ENCODE measurements at places on chromosomes 16 and 17.

DNA sequence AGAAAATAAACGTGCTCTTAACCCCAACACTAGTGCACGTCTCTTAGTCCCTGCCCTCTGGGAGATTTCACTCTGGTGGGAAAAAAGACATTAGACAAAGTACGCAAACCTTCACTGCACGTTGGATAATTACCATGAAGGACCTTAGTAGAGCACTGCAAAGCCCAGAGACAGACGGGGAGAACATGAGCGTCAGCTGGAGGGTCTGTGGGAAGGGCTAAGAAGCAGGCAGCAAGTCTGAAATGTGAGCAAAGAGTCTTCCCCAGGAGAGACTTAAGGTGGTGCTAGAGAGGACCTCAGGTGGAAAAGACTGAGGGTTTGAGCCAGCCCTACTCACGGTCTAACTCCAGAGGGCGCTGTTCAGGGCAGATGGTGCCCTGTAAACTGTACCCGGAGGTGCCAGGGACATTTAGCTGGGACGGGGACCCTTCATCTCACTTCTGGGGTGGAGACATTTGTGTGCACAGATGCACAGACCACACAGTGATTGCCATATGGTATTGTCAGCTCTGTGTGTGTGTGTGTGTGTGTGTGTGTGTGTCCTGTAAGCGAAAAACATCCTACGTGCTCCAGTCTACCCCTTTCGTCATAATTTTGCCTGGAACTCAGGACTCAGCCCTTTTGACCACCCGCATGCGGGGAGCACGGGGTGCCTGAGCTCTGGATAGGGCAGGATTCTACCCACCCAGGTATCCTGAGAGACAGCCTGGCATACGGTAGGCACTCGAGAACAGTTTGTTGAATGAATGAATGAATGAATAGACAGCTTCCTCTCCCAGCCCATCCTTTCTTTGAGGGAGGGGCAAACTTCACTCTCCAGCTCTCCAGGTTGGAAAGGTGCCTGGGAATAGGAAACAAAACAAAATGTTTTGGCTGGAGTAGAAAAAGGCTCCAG, 10.1 kb upstream of the STAC2 start:
- DNase-seq = peak; percentile 56

- peak; percentile 56 for DNase-seq
These were observed 818 bp upstream of the NRN1L start for GRCh38 chr16:67883872-67884261.

- DNase-seq = no peak
These were observed 8.7 kb upstream of the CDC27 start for GRCh38 chr17:47197821-47198220.

DNA sequence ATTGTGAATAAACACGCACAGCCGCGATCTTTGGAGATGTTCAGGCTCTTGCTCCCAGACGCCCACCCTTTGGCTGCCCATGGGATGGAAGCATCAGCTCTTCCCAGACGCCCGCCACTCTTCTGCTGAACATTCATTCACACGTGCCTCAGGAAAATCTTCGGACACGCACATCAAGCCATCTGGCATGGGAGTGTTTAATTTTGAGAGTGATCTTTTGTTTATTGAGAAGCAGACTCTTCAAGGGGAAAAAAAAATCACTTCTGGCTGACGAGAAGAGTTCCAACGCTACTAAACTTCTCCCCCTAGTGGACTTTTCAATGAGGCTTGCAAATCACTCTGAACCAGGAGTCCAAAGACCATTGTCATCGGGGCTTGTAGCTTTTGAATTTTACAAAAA, 62.0 kb upstream of the NUDT7 start:
- DNase-seq = no peak

DNA sequence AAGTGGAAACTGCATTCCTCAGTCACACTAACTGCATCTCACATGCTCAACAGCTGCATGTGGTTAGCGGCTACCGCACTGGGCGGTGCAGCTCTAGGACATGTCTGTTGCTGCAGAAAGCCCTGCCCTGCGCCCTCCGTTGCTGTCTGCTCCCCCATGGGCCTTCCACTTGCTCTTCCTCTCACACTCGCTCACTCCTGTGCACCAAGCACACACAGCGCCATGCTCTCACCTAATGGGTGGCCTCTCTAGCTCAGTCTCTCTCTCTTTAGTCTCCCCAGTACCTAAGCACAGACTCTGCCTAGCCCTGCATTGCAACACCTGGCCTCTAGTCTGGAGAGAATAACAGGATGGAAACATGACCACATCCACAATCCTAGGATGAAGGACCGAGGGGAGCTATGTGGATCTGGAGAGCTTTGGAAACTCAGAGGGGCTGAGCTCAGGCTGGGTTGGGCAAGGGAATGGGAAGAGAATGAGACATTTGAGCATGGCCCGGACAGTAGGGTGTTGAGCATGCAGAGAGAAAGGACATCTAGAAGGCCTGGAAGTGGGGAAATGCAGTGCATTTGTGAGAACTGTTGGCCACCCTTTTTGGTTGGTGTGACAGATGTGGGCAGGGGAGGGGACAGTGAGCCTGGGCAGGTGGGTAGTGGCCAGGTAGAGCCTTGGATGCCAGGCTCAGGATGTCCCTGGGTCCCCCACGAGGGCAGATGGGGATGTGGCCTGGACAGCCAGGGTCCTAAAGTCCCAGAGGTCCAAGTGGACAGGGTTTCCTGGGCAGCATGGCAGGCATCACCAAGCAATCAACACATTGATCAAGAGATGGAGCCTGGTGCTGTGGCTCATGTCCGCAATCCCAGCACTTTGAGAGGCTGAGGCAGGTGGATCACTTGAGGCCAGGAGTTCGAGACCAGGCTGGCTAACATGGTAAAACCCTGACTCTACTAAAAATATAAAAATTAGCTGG, 16.1 kb downstream of the SGCA start:
- DNase-seq = no peak

DNA sequence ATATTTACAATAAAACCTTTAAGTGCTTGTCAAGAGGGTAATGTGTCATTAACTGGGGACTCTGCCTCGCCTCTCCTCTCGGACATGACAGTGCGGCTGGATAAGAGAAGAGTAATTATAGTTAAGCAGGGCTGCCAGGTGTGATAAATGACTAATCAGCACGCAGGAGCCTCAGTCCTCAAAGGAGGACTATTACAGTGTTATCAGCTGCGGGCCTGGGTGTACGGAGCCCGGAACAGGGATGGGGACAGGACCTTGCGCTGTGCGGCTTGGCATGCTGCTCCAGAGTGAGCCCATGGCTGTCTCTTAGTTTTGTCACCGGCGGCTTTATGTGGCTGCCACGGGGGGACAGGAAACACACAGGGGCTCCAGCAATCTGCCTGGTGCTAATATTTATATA, 607.2 kb downstream of the MAF start:
- no peak for DNase-seq

DNA sequence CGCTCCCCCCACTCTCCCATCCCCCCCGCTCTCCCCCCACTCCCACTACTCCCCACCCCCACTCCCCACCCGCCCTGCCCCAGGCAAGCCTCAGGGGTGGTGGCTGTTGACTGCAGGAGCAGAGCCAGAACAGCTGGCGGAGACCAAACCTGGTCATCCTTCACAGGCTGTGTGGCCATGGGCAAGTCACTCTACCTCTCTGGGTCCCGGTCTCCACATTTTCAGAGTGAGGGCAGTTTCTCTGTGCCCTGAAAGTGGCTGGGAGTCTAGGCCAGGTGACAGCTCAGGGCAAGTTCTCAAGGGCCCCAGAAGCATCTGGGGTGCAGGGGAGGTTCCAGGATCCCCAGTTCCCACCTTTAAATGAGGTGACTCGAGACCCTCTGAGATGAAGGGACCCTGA, 15.1 kb upstream of the BAHCC1 start:
- no peak for DNase-seq

- no peak for DNase-seq
These were observed 117.3 kb upstream of the RCVRN start for GRCh38 chr17:10022416-10022815.

GRCh38 chr17:7969433-7969832, 33.0 kb upstream of the GUCY2D start:
- no peak for DNase-seq

- DNase-seq = no peak
These were observed 265.5 kb downstream of the PARN start for GRCh38 chr16:14364386-14365199.

DNA sequence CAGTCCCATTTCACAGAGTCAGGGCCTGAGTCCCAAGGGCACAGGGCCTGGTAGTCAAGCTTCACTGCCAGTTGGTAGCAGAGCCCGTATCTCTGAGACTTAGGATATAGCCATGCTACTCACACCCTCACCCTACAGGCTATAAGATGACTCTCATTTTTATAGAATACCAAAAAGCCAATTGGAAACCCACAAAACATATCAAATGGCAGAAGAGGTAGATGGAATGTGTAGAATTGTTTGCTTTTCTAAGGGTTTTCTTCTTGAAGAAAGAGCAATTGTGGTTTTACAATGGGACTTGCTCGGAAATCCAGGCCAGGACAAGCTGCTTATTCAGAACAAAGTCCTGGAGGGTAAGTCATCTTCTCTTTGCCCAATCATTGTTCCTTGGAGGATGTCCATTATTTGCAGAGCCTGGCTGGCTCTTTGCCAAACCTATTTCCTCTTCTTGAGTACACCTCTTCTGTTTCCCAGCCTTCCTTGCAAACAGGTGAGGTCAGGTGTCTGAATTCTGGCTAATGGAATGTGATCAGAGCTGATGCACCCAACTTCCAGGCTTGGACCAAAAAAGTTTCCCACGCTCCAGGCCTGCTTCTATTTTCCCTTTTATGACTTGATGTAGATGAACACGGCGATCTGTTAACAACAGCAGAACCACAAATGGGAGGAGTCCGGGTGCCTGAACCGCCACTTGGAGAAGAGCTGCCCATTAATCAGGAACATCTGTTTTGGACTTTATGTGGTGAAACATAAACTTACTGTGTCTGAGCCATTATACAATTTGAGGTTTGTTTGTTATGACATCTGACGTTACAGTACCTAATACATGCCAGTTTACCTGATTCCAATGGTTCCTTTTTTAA, 16.9 kb upstream of the CCL22 start:
- DNase-seq = no peak

DNA sequence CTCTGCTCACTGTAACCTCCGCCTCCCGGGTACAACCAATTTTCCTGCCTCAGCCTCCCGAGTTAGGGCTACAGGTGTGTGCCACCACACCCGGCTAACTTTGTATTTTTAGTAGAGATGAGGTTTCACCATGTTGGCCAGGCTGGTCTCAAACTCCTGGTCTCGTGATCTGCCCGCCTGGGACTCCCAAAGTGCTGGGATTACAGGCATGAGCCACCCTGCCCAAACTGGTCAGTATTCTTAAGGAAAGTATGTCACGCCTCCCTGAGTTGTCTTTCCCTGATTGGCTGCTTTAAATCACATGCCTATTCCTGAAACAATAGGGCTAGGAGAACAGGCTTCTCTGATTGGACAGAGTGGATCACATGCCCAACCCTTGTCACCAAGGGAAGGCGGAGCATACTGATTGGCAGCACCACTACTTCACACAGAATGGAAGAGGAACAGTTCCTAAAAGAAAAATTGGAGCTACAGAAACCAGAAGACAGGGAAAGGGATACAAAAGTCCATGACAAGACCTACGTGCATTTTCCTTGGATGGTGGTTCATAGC, 17.6 kb upstream of the CYB5B start:
- DNase-seq = no peak

GRCh38 chr17:20280851-20281250, 186.5 kb downstream of the LGALS9B start:
- DNase-seq = no peak

DNA sequence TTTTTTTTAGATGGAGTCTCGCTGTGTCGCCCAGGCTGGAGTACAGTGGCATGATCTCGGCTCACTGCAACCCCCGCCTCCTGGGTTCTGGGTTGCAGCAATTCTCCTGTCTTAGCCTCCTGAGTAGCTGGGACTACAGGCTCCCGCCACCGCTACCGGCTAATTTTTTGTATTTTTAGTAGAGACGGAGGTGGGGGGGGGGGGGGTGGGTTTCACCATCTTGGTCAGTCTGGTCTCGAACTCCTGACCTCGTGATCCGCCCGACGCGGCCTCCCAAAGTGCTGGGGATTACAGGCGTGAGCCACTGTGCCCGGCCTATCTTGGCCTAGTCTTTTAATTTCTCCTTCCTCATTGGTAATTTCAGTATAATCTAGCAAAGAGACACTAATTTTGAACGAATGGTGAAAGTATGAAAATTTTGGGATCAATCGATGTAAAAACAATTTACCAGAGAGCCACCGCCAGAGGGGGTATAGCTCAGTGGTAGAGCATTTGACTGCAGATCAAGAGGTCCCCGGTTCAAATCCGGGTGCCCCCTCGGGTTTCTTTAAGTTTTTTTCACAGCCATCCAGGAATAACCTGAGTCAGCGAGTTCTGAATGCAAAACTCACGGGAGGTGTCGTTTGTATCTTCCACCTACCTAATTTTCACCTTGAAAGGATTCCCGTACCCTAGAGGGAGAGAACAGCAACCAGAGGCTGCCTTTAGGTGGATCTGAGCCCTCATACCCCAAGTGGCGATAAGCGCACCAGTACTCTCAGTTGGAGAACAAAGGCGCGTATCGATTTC, 2.5 kb upstream of the LASP1 start:
- DNase-seq = peak; percentile 51

DNA sequence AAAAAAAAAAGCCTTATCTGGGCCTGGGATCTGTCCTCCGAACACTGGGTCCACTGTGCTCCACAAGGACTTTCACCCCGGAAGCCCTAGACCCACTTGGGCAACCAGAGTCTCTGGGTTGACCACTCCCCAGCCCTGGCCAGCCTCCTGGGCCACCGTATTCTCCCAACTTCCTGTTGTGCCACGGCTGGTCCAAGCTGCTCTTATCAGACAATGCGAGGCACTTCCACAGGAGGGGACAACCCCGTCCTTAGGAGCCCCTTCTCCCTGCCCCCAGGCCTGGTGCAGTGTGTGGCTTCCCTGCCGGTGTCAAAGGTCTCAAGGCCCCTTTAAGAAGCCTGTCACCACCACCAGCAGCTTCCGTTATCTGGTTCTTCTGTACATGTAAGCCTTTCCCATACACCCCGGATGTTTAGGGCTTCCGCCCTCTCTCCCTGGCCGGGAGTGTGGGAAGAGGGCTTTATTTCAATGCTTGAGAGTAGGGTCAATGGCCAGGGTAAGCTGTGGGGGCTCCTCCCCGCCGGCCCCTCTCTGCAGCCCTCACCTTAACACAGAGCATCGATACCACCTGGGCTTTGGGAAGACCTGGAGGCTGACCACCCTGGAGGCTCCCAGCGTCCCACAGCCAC, 313.0 kb downstream of the SEC14L1 start:
- no peak for DNase-seq

- no peak for DNase-seq
These were observed 269.8 kb downstream of the MAP2K6 start for GRCh38 chr17:69684251-69684650.

DNA sequence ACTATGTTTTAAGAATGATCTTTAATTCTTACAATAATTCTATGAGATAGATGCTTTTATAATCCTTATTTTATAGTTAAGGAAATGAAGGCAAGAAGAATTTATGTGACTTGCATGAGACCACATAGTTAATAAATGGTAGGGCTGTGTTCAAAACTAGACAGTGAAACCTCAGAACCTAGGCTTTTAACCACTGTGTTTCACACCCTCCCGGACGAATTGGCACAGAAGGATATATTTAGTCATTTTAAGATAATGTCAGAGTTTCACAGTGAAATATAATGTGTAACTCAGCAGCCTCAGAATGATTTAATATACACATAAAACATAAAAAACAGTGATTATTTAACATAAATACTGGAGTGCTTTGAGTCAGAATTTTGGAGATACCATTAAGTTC, 57.0 kb downstream of the NSRP1 start:
- no peak for DNase-seq

- DNase-seq = no peak
These were observed 998 bp upstream of the SRSF1 start for GRCh38 chr17:58007781-58008706.

Data from stimulated activated CD4-positive, alpha-beta T cell treated with anti-CD3 and anti-CD28 coated beads, TNF-alpha, amount 100 ng/mL, for 48 hours (primary cell).